Naive thymus-derived CD8-positive, alpha-beta T cell (primary cell): ENCODE measurements at places on chromosomes 16 and 17. TPM values are rescaled to one million over a fixed set of nuclear protein-coding genes. Genes with fewer than 3 reads are reported as not detected.

The FSCN2 gene
- not detected for polyA plus RNA-seq

The SULT1A2 gene
- polyA plus RNA-seq = not detected

The GNG13 gene
- not detected for polyA plus RNA-seq

The KRTAP17-1 gene
- polyA plus RNA-seq = not detected

The NEURL4 gene
- 2.7 TPM for polyA plus RNA-seq

- peaks cover 11% of the 10 kb centered on the region for H3K27me3 ChIP-seq
- H3K4me1 ChIP-seq = no peaks in the 10 kb centered on the region
- no peak for DNase-seq
- no peak overlapping the region for H3K27ac ChIP-seq
- H3K36me3 ChIP-seq = peaks cover 5% of the 10 kb centered on the region
- H3K4me3 ChIP-seq = no peak overlapping the region
Measured at GRCh38 chr16:47787696-47788095, 326.6 kb downstream of the PHKB start.

DNA sequence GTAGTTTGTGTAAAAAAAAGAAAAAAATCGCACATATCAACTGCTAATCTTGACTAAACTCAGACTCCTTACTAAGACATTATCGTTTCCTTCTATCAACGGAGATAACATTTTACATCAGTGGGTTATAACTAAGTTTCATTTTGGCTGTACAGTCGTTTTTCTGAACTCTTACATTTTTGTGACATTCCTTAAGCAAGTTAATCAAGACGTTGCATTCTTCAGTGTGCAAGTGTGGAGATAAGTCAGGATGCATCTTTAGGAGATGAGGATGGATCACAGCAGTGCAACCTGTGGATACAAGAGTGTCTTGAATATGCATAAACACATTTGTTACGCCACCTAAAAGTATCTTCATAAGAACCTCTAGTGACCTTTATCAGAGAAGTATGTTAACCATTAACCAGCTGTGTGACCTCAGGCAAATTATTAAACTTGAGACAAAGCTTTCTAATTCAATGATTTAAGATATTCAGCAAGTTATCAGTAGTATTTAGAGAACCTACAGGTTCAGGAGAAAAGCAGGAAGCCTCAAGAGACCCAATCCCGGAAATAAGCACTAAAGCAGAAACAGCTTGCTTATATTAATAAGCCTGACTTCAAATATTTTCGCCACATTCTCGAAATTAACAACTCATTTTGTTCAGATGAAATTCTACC, 9.4 kb downstream of the CMC2 start:
- H3K27me3 ChIP-seq = no peaks in the 10 kb centered on the region
- no peak for DNase-seq
- peak overlapping the region; percentile 96 for H3K27ac ChIP-seq
- H3K4me1 ChIP-seq = peaks cover 24% of the 10 kb centered on the region
- H3K36me3 ChIP-seq = peaks cover 23% of the 10 kb centered on the region

DNA sequence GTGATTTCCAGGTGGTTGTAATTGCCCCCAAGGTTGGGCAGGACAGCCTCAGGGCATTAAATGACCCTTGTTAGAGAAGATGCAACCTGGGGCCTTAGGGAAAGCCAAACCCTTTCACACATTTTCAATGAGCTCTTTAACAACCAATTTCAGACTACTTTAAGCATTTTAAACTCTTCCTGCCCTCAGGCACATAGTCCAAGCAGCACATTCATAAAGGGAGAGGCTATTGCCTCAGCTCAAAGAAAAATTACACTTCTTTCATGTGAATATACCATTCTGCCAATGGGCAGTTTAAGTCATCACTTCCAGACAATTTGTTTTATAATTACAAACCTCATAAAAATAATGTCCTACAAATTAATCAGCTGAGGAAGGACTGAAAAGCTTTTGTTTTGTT, 544.5 kb downstream of the NPIPA7 start:
- no peak overlapping the region for H3K4me3 ChIP-seq
- no peaks in the 10 kb centered on the region for H3K36me3 ChIP-seq
- peaks cover 2% of the 10 kb centered on the region for H3K4me1 ChIP-seq

- H3K4me1 ChIP-seq = peaks cover 2% of the 10 kb centered on the region
- no peak overlapping the region for H3K4me3 ChIP-seq
- H3K36me3 ChIP-seq = peaks cover 94% of the 10 kb centered on the region
- no peaks in the 10 kb centered on the region for H3K27me3 ChIP-seq
- no peak overlapping the region for H3K27ac ChIP-seq
Measured at GRCh38 chr16:3774156-3774767, 56.9 kb upstream of the TRAP1 start.

GRCh38 chr17:38617967-38618760, 12.4 kb upstream of the SRCIN1 start:
- H3K4me3 ChIP-seq = no peak overlapping the region
- no peaks in the 10 kb centered on the region for H3K4me1 ChIP-seq
- no peaks in the 10 kb centered on the region for H3K36me3 ChIP-seq
- peaks cover 16% of the 10 kb centered on the region for H3K27me3 ChIP-seq

DNA sequence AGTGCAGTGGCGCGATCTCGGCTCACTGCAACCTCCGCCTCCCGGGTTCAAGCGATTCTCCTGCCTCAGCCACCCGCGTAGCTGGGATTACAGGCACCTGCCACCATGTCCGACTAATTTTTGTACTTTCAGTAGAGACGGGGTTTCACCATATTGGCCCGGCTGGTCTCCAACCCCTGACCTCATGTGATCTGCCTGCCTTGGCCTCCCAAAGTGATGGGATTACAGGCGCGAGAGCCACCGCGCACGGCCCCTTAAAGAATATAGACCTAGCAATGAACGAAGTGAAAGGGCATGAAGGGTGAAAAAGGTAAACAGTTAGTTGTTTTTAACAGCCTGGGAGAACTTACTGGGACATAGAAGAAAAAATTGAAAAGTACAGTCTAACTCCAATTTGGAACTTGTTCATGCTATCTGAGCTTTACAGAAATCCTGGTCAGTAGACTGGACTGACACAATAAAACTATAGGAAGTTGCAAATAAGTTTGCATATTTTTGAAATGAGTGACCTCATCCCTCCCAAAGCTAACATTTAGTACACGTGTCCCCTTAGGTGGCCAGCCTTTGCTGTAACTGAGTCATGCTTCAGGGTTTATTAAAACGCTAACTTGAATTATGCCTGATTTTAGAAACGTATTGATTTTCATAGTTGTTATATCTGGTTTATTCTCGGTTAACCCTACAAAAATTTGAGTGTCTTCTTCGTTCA, 1.8 kb downstream of the COG1 start:
- DNase-seq = no peak
- peaks cover 51% of the 10 kb centered on the region for H3K4me1 ChIP-seq
- peak overlapping the region; percentile 71 for H3K4me3 ChIP-seq
- H3K36me3 ChIP-seq = peaks cover 25% of the 10 kb centered on the region
- no peaks in the 10 kb centered on the region for H3K27me3 ChIP-seq

DNA sequence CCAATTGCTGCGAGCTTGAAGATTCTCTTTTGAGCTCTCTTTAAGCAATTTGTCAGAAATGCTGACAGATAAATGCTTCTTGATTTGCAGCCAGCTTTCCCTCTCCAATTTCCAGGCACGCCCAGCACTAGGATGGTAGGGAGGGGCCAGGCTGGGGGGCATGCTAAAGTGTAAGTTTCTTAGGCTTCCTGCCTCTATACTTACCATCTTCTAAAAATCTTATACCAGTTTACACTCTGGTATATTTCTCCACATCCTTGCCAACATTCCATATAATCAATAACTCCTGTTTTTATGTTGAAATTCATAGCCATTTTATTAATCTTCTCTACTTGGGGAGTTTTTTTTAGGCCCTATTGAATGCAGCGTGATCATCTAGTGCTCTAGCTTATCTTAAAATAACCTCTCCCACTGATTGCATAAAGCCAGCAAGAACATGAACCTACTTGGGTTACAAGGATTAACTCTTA, 17.5 kb downstream of the ACSF2 start:
- no peaks in the 10 kb centered on the region for H3K36me3 ChIP-seq
- no peak for DNase-seq
- H3K4me3 ChIP-seq = no peak overlapping the region

- H3K27me3 ChIP-seq = no peaks in the 10 kb centered on the region
- DNase-seq = no peak
- H3K27ac ChIP-seq = peak overlapping the region; percentile 84
- no peaks in the 10 kb centered on the region for H3K36me3 ChIP-seq
Measured at GRCh38 chr16:381012-381788, 578 bp downstream of the PGAP6 start.

- no peak overlapping the region for H3K4me3 ChIP-seq
- H3K36me3 ChIP-seq = no peaks in the 10 kb centered on the region
Measured at GRCh38 chr17:9912121-9913099, 7.3 kb upstream of the RCVRN start.

GRCh38 chr17:2697611-2698162, 13.9 kb downstream of the CLUH start:
- H3K4me3 ChIP-seq = no peak overlapping the region
- no peak for DNase-seq
- H3K36me3 ChIP-seq = no peaks in the 10 kb centered on the region
- no peak overlapping the region for H3K27ac ChIP-seq
- H3K27me3 ChIP-seq = no peaks in the 10 kb centered on the region

DNA sequence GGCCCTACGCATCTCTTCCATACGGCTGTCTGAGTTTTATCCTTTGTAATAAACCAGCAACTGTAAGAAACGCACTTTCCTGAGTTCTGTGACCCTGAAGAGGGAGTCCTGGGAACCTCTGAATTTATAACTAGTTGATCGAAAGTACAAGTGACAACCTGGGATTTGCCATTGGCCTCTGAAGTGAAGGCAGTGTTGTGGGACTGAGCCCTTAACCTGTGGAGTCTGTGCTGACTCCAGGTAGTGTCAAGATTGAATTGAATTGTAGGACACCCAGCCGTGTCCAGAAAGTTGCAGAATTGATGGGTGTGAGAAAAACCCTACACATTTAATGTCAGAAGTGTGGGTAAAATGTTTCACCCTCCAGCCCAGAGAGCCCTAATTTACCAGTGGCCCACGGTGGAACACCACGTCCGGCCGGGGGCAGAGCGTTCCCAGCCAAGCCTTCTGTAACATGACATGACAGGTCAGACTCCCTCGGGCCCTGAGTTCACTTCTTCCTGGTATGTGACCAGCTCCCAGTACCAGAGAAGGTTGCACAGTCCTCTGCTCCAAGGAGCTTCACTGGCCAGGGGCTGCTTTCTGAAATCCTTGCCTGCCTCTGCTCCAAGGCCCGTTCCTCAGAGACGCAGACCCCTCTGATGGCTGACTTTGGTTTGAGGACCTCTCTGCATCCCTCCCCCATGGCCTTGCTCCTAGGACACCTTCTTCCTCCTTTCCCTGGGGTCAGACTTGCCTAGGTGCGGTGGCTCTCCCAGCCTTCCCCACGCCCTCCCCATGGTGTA, 1.5 kb downstream of the GAA start:
- H3K27me3 ChIP-seq = no peaks in the 10 kb centered on the region
- peaks cover 33% of the 10 kb centered on the region for H3K4me1 ChIP-seq
- peak overlapping the region; percentile 89 for H3K4me3 ChIP-seq

- peaks cover 10% of the 10 kb centered on the region for H3K4me1 ChIP-seq
- DNase-seq = no peak
- no peak overlapping the region for H3K27ac ChIP-seq
- H3K36me3 ChIP-seq = peaks cover 2% of the 10 kb centered on the region
Measured at GRCh38 chr16:23155445-23156049, 6.3 kb upstream of the USP31 start.

GRCh38 chr17:79905832-79906231, 66.6 kb upstream of the CBX4 start:
- H3K36me3 ChIP-seq = no peaks in the 10 kb centered on the region
- peaks cover 3% of the 10 kb centered on the region for H3K27me3 ChIP-seq

- peak within 1 kb of the TSS; percentile 87 for H3K27ac ChIP-seq
- peak within 1 kb of the TSS; percentile 92 for H3K4me3 ChIP-seq
- no peak for DNase-seq
- H3K27me3 ChIP-seq = no peaks in the 10 kb centered on the region
Measured at GRCh38 chr17:17042384-17042736, at the start of gene MPRIP. Gene MPRIP (plus strand): TSS chr17:17042457. CDS start chr17:17042849, 392 bp downstream.

- no peaks in the 10 kb centered on the region for H3K27me3 ChIP-seq
- peaks cover 49% of the 10 kb centered on the region for H3K36me3 ChIP-seq
- peaks cover 28% of the 10 kb centered on the region for H3K4me1 ChIP-seq
- no peak for DNase-seq
Measured at GRCh38 chr16:30350134-30350871, 4.8 kb downstream of the CD2BP2 start.

GRCh38 chr17:65265276-65265675, 128.1 kb downstream of the RGS9 start:
- H3K36me3 ChIP-seq = peaks cover 8% of the 10 kb centered on the region
- H3K4me3 ChIP-seq = no peak overlapping the region
- no peaks in the 10 kb centered on the region for H3K27me3 ChIP-seq
- no peak overlapping the region for H3K27ac ChIP-seq
- no peak for DNase-seq
- peaks cover 20% of the 10 kb centered on the region for H3K4me1 ChIP-seq

DNA sequence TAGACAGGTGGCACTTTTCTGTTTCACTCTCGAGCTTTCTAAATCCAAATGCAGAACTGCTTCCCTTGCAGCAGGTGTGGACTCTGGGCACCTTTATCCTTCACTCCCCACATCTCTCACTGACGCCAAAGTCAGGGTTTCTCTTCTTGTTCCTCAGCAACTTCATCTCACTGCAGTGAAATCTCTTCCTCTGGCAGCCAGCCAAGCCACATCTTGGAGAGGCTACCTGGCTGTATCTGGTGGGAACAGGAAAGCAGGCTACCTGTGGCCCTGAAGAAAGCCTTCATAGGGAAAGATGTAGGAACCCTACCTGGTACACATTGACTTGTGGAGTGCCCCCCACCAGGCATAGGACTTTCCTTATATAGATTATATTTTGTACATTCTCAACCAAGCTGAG, 159.1 kb downstream of the UTP18 start:
- H3K36me3 ChIP-seq = no peaks in the 10 kb centered on the region
- H3K27ac ChIP-seq = no peak overlapping the region
- no peaks in the 10 kb centered on the region for H3K27me3 ChIP-seq
- H3K4me3 ChIP-seq = no peak overlapping the region
- no peak for DNase-seq

- H3K4me1 ChIP-seq = peaks cover 18% of the 10 kb centered on the region
Measured at GRCh38 chr16:56373003-56373402, 52.3 kb downstream of the AMFR start.

DNA sequence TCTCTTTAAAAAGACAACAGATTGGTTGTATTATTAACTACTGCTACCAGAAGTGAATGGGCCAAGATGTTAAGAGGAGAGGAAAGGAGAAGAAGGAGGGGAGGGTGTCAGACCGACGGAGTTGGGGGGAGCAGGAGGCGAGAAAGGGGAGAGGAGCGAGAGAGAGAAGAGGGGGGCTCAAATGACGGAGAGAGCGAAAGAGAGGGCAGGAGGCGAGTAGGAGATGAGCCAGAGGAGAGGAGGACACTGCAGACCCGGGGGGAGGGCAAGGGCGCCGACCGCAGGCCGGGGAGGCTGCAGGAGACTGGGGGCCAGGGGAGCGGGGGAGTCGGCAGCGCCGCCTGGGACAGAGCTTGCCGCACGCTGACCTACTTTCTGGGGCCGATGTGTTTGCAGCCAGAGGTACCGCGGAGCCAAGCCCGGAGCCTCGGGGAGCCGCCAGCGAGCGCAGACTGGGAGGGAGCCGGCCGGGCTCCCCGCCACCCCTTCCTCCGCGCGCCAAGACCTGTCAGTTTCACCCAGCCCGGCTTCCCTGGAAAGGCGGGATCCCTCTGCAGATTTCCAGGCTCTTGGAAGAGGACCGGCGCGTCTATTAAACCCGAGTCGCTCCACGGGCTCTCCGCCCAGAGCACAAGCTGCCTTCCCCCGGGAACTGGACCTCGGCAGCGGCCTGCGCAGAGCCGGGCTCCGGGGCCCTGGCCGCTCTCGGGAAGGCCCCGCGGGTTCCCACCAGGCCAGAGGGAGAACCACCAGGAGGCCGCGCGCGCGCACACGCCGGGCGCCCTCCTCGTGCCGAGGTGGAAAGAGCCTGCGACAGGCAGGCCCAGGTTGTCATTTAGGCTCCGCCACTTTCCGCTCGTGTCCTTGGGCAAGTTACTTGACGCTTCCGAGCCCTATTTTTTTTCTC, 74.6 kb downstream of the CMC2 start:
- peak overlapping the region; percentile 80 for H3K4me3 ChIP-seq
- no peak for DNase-seq
- H3K36me3 ChIP-seq = peaks cover 4% of the 10 kb centered on the region
- H3K4me1 ChIP-seq = peaks cover 7% of the 10 kb centered on the region
- H3K27ac ChIP-seq = no peak overlapping the region
